GM23338 (cell line): ENCODE measurements at places on chromosomes 6 and 20. TPM values are rescaled to one million over a fixed set of nuclear protein-coding genes. Genes with fewer than 3 reads are reported as not detected.

GRCh38 chr6:33905071-33905609 is 101.3 kb upstream of the MLN start:
- H3K27me3 ChIP-seq = no peaks in the 10 kb centered on the region
- no peaks in the 10 kb centered on the region for H3K4me1 ChIP-seq
- no peak for DNase-seq
- H3K4me3 ChIP-seq = no peak overlapping the region
- no peak overlapping the region for H3K27ac ChIP-seq

GRCh38 chr20:25489221-25489871 is 81.9 kb downstream of the GINS1 start:
- H3K4me3 ChIP-seq = no peak overlapping the region
- peak; percentile 31 for DNase-seq
- no peaks in the 10 kb centered on the region for H3K27me3 ChIP-seq
- H3K4me1 ChIP-seq = peaks cover 11% of the 10 kb centered on the region

The LY86 gene
- not detected in 2 replicates for total RNA-seq

DNA sequence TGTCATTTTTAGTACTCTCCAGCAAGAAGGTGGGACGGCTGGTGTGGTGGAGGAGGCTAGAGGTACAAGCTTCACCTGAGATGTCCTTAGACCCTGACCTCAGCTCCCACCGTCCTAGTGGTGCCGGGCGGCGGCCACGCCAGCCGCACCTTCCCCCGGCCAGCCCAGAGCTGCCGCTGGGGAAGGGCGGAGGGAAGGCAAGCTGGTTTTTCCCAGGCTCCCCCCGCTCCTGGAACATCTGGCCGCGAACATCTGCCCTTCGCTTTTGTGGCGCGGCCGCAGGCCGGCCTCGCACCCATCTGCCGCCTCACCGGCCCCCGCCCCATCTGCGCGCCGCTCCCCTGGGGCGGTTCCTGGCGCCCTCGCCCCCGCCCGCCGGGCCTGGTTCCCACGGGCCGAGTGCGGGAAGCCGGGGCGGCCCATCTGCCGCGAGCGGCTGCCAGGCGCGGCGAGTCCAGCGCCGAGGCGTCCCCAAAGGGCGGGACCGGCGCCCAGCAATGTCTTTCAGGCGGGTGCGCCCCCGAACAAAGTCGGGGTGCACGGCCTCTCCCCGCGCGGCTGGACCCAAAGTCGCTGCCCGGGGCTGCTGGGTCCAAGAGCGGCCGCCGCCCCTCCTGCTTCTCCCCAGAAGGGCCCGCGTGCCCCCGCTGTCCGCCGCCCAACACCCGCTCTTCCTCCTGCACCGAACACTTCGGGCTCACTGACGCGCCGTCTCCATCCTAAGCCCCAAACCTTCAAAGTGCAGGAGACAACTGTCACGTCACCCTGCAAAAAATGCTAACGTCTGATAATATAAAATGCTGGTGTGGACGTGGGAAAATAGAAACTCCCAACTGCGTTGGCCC is 17.3 kb upstream of the ID1 start:
- peaks cover 18% of the 10 kb centered on the region for H3K27me3 ChIP-seq
- H3K4me3 ChIP-seq = peak overlapping the region; percentile 55
- DNase-seq = peak; percentile 76
- no peaks in the 10 kb centered on the region for H3K36me3 ChIP-seq
- H3K27ac ChIP-seq = no peak overlapping the region
- peaks cover 54% of the 10 kb centered on the region for H3K4me1 ChIP-seq

- H3K4me3 ChIP-seq = no peak overlapping the region
- H3K27me3 ChIP-seq = no peaks in the 10 kb centered on the region
- H3K36me3 ChIP-seq = no peaks in the 10 kb centered on the region; the same call in 1 of the 2 replicates
Measured at GRCh38 chr6:46002264-46002663, 13.4 kb downstream of the CLIC5 start.
